Lower lobe of right lung (tissue), 2 donors: ENCODE measurements at places on chromosomes 4 and X. TPM values are rescaled to one million over a fixed set of nuclear protein-coding genes. Genes with fewer than 3 reads are reported as not detected.

The GAGE12J gene
- not detected for total RNA-seq

The NLGN4X gene
- 4.8 TPM for total RNA-seq

The GAGE2A gene
- total RNA-seq: not detected

The ADH1B gene
- total RNA-seq: 644 TPM

DNA sequence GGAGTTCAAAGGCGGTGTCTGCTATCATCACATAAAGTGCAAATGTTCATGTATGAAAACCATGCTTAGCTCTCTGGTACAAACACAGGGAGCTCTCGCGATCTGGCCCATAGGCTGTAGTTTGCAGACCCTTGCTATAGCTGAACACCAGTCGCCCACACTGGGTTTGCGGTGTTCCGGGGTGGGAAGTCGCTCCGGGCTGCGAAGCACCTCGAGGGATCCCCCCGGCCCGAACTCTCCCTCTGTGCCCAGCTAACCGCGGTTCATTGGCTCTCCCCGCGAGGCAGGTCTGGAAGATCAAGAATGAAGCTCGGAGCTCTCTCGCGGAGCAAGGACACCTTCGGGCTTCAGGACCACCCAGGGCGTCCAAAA is 341 bp upstream of the PRPS2 start:
- DNase-seq: no peak

DNA sequence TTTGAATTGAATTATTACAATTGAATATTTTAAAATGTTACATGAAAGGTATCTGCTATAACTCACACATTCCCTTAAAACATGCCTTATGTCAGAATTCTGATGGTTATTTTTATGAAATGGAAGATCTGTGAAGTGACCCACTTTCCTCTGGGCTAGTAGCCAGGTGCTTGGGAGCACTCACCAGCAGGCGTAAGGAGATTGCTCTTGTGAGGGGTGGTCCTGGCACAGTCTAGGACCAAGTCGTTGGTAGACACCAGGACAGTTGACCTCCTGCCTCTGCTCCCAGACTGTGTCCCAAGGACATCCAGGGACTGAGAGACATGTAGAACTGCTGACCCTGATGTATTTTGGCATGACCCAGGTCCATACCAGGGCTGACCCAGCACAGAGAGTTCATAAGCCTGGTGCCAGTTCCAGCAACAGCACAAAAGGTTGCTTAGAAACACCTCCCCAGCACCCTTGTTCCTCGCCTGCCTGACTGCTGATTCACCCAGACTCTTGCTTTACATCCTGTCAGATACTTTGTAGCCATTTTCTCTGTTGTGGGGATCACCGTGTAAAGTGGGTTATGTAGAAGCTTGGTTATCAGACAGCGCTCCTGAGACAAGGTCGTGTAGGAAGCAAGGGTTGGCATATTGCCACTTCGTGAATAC is 48.5 kb downstream of the NELFA start:
- no peak for DNase-seq

GRCh38 chrX:119231936-119232445 is 4.1 kb upstream of the PGRMC1 start:
- no peak for DNase-seq

- no peak for DNase-seq
Observed at GRCh38 chr4:25367004-25367621, 9.9 kb upstream of the ANAPC4 start.

GRCh38 chr4:168257768-168258167 is 60.8 kb downstream of the DDX60 start:
- DNase-seq: no peak

DNA sequence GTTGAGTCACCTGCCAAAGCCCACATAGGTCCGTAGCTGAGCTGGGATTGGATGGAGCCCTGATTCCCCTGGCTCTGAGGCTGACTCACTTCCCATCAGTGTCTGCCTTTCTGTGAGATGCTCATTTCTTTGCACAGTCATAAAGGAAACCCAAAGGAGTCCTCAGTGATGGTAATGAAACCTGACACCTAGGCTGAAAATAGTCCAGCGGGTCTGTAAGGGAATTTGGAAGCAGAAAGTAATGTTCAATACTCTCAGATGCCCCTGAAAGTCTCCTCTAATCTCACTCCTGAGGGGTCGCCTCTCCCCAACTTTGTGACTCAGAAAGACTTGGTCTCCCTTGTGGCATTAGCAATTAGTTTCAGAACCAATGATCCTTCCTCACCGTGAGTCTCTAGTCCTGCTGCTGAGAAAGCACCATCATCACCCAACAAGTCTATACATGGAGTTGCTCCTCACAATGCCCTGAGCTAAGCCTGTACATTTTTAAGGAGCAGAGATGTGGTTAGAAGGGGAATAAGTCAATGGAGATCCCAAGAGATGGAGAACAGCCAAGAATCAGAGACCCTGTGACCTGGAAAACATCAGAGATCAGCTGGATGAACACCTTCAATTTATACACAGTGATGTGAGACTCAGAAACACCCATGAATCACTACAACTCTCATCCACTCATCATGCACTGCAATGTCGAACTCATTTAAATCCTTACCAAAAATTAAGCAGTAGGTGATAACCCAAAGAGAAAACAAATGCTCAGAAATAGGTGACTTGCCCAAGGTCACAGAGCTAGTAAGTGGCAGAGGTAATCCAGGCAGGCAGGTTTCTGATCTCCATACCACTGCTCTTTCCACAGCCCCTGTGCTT is 219.0 kb upstream of the CPEB2 start:
- no peak for DNase-seq

DNA sequence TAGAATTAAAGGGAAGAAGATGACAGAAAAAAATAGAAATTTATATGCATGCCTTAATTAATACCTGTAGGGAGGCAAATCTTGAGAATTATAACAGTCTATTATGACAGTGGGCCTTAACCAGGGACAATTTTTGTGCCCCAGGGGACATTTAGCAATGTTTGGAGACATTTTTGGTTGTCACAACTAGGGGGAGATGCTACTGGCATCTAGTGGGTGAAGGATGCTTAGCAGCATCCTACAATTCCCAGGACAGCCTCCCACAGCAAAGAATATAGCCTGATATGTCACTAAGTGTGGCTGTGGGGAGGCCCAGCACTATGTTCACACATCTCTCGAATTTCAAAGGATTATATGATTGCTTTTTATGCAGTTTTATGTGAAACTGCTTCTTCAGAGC is 10.5 kb downstream of the GPR82 start:
- DNase-seq: no peak
